ENCODE measurements at places on chromosomes 3 and 15.
A peak's percentile ranks its signal among the peaks of the same experiment; 100 is the strongest.

DNA sequence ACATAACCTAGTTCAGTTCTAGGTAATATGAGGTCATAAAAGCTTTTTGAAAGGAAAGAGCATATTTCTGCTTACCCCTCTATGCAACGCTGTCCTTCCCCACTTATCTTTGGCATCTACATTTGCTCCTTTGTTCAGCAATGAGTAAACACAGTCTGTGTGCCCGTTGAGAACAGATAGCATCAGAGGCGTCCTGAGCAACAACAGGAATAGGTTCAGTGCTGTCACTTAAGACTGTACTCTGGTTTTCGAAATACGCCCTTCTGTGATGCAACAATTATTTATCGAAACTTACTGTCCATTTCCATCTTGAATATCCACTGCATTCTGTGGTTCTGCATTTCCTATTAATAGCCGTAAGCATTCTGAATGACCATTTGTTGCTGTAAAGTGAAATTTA, 84.4 kb downstream of the BTD start:
- DNase-seq, result peak; percentile 18

DNA sequence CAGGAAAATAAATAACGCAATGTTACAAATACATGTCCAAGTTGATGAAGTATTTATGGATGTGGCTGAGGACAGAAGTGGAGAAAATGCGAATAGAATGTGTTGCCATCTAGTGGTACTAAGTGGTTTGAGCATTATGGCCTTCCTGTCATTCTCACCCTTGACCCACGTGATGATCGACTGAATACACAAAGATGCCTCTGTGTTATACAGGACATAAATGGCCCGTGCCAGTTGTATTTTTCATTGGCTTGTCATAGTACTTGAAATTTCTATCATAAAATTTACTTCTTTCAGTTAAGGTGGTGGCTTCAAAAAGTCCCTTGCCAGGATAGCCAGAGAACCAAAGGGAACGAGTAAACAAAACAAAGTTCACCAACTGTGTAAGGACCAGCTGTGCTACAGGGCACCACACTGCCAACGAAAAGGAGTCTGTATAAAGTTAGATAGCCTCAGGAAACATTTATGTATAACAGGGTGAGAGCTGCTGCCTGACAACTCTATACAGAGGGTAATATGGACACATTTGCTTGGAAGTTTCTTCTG, 103.7 kb downstream of the MYH15 start:
- DNase-seq, result peak; percentile 29

GRCh38 chr3:29503314-29503713, 222.4 kb downstream of the RBMS3 start:
- DNase-seq, result no peak

GRCh38 chr3:121834157-121834670, 646 bp downstream of the IQCB1 start:
- DNase-seq, result peak; percentile 7

DNA sequence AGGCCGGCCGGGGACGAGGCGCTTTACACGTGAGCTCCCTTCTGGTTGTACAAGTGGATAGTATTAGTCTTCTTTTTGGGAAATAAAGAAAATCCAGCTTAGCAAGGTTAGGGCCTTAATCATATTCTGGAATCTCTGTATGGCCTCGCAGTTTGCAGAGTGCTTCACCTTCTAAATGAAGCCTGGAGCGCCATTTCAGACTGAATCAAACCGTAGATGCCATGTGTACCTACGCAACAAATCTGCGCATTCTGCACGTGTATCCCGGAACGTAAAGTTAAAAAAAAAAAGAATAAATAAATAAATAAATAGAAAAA, 322 bp upstream of the P3H2 start:
- DNase-seq, result no peak

DNA sequence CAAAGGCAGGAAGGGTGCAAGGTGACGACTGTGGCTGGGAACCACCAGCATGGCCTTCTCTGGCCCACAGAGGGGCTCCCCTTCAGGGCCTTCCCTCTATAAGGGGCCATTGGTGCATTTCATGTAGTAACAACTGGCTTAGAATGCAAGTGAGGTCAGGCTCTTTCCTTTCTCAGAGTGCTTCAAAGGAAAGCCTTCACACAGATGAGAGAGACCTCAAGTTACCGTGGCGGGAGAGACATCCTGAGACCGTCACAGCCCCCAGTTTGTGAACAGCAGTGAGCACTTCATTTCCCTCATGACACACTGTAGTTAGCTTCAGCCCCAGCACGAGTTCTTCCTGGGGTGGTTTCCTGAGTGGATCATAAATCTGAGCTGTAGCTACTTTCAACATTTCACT, 96.6 kb upstream of the LIMD1 start:
- no peak for DNase-seq

- no peak for DNase-seq
These were observed 816.6 kb downstream of the EPHA3 start for GRCh38 chr3:89923921-89924610.

DNA sequence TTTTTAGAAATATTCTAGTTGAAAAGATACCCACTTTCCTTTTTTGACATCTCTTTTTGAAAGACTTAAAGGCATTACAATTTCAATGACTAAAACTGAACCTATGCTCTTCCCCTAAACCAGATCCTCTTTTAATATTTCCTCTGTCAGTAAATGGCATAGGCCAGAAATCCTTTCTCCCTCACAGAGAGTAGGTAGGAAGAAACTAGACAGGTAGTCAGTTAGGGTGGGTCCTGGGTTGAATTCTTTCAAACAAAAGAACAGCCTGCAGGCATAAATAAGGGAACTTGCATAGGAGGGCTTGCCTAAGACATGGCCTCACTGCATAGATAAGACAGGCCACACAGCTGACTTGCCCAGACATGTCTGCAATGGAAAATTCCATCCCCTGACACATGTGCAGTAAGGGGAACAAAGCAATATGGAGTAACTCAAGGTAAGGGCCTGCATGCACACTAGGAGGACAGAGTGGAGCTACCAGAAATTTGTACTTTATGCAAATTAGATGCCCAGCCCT, 23.1 kb downstream of the PLSCR5 start:
- DNase-seq, result no peak

- no peak for DNase-seq
These were observed 96.5 kb upstream of the PHLDB2 start for GRCh38 chr3:111762537-111762936.

GRCh38 chr3:105253225-105253624, 113.5 kb upstream of the ALCAM start:
- no peak for DNase-seq

GRCh38 chr3:71486831-71487230, 96.7 kb downstream of the FOXP1 start:
- no peak for DNase-seq

DNA sequence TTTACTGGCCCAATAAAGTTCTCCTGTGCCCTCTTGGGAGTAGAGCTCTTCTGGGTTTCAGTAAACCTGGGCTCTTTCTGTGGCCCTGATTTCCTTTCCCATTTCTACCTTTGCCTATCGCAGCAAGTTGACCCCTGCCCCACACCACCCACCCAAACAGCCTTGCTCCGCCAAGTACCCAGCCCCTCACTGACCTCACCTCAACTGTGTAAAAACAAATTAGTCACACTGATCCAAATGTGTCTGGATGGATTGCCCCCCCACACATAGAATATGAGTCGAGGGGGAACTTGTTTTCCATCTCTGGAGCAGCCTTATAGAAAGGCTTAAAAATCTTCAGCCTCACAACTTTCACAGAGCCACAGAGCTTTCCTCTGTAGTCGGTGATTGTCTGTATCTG, 28.6 kb upstream of the VEPH1 start:
- no peak for DNase-seq

DNA sequence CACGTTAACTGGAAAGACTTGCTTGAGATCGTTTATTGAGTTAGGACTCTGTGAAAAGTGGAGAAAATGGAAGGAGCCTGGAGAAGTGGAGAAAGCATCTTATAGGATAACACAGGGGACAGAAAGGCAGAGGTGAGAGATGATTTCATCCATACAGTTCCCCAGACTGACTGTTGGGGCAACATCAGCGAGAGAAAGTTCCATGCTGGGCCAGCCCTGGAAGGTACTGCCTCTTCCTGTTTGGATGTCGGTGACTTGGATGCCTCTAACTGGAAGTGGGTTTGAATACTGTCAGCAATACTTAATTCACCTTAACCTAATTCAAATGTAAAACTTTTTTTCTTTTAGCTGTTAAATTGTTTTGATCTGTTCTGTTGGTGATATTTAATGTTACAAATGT, 32.3 kb downstream of the ATP13A5 start:
- no peak for DNase-seq

GRCh38 chr15:88529021-88529630, 17.4 kb downstream of the DET1 start:
- no peak for DNase-seq

DNA sequence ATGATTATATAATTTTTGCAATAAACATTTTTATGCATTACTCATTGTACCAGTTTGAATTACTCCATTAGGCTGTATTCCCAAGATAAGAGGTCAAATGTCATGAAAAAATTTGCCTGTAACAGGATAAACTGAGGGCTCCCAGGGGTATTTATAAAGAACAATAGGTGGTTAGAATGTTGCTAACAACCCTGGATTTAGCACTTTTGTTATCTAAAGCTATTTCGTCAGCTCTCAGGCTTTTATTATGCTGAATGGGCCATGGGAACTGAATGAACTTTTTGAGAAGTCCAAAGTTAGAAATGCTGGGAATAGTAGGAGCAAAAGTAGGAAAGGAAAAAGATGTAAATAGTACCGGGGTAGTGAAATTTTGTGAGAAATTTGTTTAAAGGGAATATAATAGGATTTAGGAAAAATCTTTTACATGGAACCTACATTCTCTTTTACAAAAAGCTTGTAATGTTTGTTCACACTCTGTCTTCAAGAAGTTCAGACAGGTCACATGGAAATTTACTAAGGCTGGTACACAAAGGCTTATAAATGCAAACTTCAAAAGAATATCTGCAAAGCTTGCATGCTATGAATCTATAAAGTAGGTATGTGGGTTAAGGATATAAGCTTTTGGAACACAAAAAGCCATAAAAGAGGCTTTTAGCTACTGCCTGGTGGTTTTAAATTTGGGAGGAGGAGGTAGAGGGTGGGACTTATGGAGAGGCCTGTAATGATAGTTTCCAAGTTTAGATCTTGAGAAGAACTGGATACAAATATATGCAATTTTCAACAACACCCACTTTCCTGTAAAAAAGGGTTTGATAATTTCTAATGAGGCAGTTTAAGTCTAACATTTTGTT, 445.8 kb upstream of the NAALADL2 start:
- no peak for DNase-seq

GRCh38 chr15:92417716-92418115, 24.0 kb downstream of the ST8SIA2 start:
- no peak for DNase-seq

GRCh38 chr3:120558771-120559241, 37.3 kb upstream of the NDUFB4 start:
- peak; percentile 46 for DNase-seq

GRCh38 chr3:89260721-89261120, 153.3 kb downstream of the EPHA3 start:
- DNase-seq, result no peak

- no peak for DNase-seq
These were observed 3.0 kb downstream of the RPL39L start for GRCh38 chr3:187136337-187136736.

- DNase-seq, result no peak
These were observed 782.4 kb upstream of the ROBO1 start for GRCh38 chr3:80550174-80550573.

DNA sequence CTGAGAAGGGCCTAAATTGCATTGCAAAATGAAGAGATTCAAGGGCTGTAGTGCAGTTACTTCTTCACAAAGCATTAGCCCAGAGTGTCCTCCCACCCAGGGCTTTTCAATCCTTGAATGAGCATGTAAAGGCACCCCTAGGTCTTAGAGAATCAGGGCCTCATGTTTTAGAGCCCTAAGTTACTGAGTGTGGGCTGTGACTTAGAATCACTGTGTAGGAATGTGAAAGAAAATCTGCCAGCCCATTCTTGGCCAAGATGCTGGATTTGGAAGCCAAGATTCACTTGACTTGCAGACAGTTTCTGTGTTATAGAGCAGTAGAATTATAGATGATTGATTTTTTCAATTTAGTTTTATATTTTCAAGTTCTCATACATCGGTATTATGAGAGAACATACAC, 153.2 kb downstream of the MYRIP start:
- DNase-seq, result no peak

DNA sequence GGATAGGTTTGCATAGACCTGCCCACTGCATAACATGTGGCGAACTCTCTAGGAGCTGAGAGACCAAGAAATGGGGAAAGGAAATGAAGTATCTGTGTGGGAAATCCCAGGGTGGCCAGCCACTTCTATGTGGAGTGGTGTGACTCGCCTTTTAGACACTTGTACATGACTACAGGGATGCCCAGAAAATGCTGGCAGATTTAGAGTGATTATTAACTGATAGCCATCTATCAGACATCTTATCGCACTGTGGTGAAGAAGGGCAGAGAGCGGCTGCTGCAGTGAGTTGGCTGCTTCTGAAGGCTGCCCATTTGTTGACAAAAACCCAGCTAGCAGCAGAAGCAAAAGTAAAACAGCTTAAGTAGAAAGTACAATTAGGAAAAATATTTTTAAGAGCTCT, 18.1 kb upstream of the STAC start:
- no peak for DNase-seq

GRCh38 chr3:58952128-58952917, 97.5 kb downstream of the CFAP20DC start:
- no peak for DNase-seq

GRCh38 chr15:25464784-25465183, 26.0 kb upstream of the UBE3A start:
- DNase-seq, result no peak

- DNase-seq, result peak; percentile 37
These were observed 217.1 kb upstream of the TPRG1 start for GRCh38 chr3:188954590-188955208.

DNA sequence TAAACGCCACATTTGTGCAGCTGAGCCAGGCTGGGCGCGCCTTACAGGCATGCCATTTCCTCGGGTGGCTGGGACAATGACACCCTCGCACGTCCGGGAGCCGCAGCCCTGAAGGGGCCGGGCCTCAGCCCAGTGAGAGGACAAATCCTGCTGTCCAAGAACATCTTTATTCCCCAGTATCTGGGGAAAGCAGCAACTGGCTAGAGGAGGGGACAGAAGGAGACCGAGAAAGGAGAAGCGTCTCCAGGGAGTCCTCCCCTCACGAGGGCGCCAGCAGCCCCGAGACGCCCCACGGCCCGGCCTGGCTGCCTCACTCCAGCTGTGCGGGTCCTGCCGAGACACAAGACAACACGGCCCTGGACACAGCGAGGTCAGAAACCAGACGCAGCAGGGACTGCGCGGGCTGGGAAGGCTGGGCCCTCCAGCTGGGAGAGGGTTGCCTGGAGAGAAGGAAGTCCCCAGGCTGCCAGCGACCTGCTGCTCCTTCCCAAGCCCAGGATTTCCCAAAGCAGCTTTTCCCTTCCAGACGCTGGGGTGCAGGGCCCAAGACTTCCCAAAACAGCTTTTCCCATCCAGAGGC, 130.2 kb downstream of the CHSY1 start:
- no peak for DNase-seq

GRCh38 chr3:19263606-19264005, 115.3 kb downstream of the KCNH8 start:
- no peak for DNase-seq

DNA sequence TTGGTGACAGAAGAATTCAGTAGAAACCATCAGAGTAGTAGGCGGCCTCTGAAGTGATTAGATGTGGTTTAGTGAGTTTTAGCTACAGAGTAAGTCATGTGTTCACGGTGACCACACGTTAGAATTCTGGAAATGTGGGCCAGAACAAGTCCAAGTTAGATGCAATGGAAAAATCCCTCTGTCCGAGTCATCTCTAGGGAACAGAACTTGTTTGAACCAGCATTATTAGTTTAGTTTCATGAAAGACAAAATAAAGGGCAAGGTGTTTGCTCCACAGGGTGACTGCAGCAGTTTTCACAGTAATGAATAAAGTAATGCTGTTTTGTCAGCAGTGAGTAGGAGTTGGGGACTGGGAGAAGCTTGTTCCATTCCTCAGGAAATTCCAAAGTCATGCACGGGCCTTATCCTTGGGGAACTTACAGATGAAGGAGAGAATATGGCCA, 100.2 kb downstream of the CGNL1 start:
- DNase-seq, result no peak
